ENCODE measurements at places on chromosomes 2 and 18. TPM values are rescaled to one million over a fixed set of nuclear protein-coding genes. Genes with fewer than 3 reads are reported as not detected.

DNA sequence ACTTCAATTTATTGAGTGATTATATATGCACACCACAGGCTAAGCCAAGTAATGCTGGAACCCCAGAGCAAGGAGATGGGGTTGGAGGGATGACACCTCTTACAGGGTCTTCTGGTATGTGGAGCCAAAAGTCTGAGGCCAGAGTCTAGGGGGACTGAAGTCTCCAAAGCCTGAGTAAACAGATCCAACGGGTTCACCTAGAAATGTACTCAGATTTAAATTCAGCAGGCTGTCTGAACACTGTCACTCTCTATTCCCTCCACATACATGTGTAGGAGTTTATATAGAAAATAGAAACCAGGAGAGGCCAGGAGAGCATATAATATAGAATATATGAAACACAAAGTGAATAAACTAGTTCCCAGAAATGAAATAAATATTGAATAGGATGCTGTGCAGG is 76.1 kb downstream of the PPP1R1C start:
- H3K4me3 ChIP-seq: no peak overlapping the region
- H3K4me1 ChIP-seq: peaks cover 27% of the 10 kb centered on the region
- no peak overlapping the region for H3K27ac ChIP-seq
- no peak for DNase-seq

- H3K27me3 ChIP-seq: no peaks in the 10 kb centered on the region
- no peak overlapping the region for H3K27ac ChIP-seq
- DNase-seq: no peak
- no peaks in the 10 kb centered on the region for H3K36me3 ChIP-seq
- no peaks in the 10 kb centered on the region for H3K4me1 ChIP-seq
Observed at GRCh38 chr18:48050176-48050575, 119.7 kb upstream of the SMAD2 start.

DNA sequence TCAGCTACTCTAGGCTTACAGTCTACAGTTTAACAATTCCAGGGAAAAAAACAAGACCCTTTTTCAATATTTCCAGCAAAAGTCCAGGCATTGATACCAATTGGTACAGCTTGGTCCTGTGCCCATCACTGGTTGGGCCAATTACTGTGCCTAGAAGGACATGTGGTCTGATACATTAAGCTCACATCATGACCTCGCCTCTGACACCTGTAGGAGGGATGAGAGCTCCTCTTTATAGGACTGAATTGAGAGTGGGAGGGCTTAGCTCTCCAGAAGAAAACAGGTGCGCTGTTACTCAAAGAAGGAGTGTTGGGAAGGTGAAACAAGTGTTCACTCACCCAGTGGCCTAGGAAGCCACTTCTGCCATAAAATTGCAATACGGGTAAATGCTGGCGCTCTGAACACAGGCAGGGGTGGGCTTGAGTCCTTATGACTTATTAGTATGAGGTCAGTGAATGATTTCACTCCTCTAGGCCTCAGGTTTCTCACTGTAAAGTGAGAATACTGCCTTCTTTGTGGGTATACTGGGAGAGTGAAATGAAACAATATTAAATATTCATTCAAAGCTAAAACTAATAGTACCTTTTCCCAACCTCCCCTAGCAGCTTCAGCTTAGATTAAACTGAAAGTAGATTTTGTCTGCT is 49.7 kb downstream of the RABL2A start:
- H3K36me3 ChIP-seq: no peaks in the 10 kb centered on the region
- no peaks in the 10 kb centered on the region for H3K4me1 ChIP-seq
- DNase-seq: no peak
- H3K27me3 ChIP-seq: no peaks in the 10 kb centered on the region
- no peak overlapping the region for H3K27ac ChIP-seq

GRCh38 chr2:137912371-137912770 is 51.9 kb upstream of the HNMT start:
- no peaks in the 10 kb centered on the region for H3K27me3 ChIP-seq
- no peaks in the 10 kb centered on the region for H3K36me3 ChIP-seq
- DNase-seq: no peak
- no peaks in the 10 kb centered on the region for H3K4me1 ChIP-seq
- H3K4me3 ChIP-seq: no peak overlapping the region

Gene ELOA2
- total RNA-seq: not detected

Gene WDR12
- total RNA-seq: 23.2 TPM

- H3K4me1 ChIP-seq: no peaks in the 10 kb centered on the region
- H3K36me3 ChIP-seq: no peaks in the 10 kb centered on the region
- no peak overlapping the region for H3K27ac ChIP-seq
- DNase-seq: peak; percentile 12
- no peaks in the 10 kb centered on the region for H3K27me3 ChIP-seq
- H3K4me3 ChIP-seq: no peak overlapping the region
Observed at GRCh38 chr18:24195296-24196053, 56.6 kb downstream of the CABYR start.

DNA sequence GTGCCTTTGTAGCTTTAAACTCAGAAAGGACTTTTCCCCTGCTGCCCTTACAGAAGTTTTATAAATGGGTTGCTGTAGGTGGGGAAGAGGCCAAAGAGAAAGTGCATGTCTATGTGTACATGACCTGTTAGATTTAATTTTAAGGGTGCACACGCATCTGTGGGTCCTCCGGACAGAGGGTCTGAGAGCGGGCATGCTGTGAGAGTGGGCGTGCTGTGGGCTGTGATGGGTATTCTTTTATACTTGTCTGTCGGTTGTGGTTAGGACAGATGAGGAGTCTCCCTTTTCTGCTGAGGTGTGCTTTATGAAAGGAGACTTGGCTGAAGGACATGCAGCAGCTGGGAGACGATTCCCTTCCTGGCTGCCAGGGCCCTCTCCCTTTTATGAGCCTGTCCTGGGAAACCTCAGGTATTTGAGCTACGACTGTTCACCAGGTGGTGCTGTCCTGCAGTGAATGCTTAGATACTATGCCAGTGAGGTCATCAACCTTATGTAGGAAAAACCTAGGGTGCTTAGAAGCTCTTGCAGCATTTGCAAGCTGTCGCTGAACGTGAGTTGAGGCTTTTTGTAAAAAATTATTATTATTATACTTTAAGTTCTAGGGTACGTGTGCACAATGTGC is 67.5 kb downstream of the TANC1 start:
- peaks cover 17% of the 10 kb centered on the region for H3K4me1 ChIP-seq
- H3K27me3 ChIP-seq: no peaks in the 10 kb centered on the region
- DNase-seq: peak; percentile 83
- no peak overlapping the region for H3K4me3 ChIP-seq
- H3K36me3 ChIP-seq: no peaks in the 10 kb centered on the region
- H3K27ac ChIP-seq: no peak overlapping the region

Gene C18orf63
- not detected for total RNA-seq

Measured in hepatocyte (in vitro differentiated cells).